ENCODE measurements at places on chromosomes 3 and 15.

- DNase-seq, result no peak
Observed at GRCh38 chr3:128818186-128818787, 61.1 kb upstream of the ACAD9 start.

DNA sequence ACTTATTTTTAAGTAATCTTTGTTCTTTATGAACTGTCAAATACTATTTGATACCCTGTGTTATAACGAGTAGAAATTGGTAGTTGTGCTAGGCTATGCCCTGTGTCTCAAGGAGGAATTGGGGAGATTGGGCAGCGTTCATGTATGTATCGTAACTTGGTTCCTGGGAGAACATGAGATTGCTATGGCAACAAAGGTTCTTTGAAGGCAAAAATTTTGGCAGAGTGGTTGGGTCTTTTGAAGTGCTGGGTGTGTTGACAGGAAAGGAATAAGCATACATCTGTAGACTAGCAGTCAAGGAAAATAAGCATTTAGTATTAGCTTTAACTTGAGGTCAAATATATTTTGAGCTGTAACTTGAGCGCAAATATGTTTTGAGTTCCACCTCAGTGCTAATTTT lies 45.3 kb downstream of the TCF12 start:
- no peak for DNase-seq

- DNase-seq, result no peak
Observed at GRCh38 chr3:54837964-54838363, 89.9 kb downstream of the LRTM1 start.

- no peak for DNase-seq
Observed at GRCh38 chr15:100879464-100880138, at the start of gene ALDH1A3. ALDH1A3 (plus strand) TSS chr15:100879831; CDS start chr15:100879908, 77 bp downstream.

- no peak for DNase-seq
Observed at GRCh38 chr3:42504334-42505127, 2.1 kb downstream of the VIPR1 start.

Measured in NCI-H1092 treated with DMSO at 0.1 percent for 48 hours (cell line).